ENCODE measurements at places on chromosomes 1 and 21.

DNA sequence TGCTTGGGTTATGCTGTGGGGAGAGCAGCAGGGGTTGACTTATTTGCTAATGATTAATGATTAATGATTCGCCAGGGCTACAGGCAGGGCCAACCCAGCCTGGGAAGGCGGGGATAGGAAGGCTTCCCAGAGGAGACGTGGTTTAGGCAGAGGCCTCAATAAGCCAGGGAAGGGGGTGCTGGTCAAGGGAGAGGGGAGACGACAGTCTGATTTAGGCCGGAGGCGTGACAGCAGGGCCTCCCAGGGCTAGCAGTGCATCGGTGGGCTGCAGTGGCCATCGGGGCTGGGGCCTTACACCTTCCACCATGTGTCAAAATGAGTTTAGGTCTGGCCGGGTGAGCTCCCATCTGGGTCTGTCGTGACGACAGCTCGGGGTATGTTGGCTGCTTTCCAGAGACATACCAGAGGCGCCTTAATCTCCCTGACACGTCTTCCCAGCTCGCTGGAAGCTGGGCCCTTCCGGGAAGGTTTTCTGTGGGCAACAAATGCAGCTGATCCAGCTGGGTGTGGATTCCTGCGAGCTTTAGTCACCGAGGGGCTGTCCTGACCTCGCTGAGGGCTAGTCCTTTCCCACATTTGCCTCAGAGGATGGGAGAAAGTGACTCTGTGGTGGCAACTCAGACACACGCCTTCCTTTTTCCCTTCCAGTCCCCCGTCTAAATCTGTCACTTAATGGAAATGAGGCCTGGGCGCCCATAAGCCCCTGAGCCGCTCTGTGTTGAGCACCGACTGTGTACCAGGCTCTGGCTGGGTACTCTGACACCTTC is 3.7 kb upstream of the SLC1A7 start:
- DNase-seq: no peak

DNA sequence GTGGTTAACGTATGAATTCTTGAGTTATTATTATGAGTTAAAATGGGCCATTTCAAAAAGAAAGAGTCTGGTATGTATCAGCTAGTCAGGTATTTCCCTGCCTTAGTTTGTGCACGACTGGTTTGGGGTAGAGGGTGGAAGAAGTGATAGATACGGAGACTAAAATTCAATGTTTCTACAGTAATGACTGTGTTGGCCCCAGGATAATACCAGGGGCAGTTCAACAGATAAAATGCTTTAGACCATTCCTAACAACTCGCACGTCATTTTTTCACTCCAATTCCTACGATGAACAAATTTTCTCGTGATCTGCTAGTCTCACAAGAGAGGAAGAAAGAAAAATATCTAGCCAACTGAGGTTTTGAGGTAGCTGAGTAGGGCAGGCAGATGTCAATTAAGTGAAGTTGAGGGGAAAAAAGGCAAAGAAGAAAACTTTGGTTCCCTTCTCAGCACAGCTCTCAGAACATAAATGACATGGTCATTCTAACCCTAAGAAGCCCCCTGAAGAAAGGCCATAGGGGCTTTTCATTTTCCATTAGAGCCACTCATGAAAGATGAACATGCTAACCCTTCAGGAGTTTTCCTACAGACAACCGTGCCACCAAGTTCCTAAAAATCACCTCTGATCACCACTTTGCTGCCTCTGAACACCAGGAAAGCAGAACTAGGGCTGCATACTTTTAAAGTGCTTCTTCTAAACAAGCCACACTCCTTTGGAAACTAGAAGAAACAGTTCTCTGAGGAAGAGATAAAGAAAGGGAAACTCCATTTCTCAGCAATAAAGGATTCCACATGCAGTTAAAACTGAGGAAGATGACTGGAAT is 5.6 kb downstream of the MCOLN2 start:
- DNase-seq: no peak

- no peak for DNase-seq
Measured at GRCh38 chr1:226405411-226405988, 2.4 kb downstream of the PARP1 start.

DNA sequence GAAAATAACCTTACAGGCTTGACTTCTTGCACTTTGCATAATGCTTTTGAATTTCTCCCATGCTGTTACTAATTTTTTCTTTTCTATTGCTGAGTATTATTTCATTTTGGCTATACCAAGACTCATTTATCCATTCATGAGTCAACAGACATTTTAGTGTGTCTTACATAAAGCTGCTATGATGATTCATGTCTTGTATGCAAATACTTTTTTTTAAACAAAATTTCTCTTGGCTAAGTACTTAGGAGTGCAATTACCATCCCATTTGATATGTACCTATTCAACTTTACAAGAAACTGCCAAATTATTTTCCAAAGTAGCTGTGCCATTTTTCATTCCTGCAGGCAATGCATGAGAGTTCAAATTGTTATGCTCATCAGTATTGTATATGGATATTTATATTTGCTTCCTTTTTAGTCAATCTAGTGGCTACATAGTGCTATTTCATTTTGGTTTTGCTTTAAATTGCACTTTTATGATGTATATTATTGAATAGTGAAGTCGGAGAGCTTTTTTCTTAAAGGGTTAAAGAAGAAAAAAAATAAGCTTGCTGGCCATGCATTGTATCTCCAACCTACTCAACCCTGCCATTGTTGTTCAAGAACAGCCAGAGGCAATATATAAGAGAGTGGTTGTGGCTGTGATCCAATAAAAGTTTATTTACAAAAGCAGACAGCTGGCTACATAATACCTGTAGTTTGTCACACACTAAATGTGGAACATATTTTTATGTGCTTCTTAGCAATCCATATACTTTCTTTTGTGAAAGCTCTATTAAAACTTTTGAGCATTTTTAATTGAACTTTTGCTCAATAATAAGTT is 862.8 kb downstream of the KCNT2 start:
- DNase-seq: no peak

DNA sequence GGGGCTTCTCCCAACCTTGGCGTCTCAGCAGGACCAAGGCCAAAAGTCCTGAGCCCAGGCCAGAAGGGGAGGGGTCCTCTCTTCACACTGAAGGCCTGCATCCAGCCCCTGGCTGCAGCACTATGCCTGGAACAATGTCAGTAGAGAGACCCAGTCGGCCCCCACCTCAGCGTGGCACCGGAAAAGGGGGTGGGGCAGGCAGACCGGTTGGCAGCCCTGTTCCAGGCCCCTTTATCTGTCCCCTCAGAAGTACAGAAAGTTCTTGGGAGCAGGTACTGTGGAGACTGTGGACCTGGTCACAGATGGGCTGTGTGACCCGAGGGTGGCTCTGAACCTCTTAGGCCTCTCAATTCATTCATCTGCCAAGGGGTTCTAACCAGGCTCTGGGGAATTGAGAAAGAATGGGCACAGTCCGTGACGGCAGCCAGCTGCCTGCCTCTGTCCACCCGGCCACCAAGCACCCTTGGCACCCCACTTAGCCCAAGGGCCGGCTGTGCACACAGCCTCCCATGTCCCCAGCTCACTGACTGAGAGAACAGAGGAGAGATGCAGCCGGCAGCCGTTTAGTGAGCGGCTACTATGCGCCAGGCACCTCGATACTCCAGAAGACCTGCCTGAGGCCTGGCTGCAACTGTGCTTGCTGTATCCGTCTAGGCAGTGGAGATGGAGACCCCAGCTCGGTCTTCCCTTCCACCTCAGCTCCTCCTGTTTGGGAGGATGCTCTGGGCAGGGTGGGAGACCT is 23.9 kb downstream of the RUNX3 start:
- DNase-seq: peak; percentile 6

- DNase-seq: no peak
Measured at GRCh38 chr1:228317891-228318810, 88.5 kb downstream of the TRIM11 start.

DNA sequence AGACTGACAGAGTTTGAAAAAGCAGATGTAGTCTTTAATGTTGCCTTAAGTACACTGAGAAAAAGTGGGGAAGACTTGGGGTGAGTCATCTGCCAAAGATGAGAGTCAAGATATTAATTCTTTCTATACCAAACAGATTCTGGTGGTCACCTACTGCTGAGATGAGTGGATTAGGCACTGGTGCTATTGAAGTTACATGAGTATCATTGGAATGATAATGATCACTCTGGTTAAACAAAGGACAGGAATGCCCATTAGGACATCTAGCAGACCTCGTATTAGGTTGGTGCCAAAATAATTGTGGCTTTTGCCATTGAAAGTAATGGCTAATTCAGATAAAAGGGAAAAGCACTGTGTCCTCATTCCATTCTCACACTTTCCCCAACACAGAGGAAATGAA is 1588.9 kb downstream of the KCNT2 start:
- no peak for DNase-seq

- DNase-seq: no peak
Measured at GRCh38 chr1:209375671-209376365, 207.7 kb upstream of the CAMK1G start.

GRCh38 chr1:116255486-116256285 is 117.4 kb upstream of the ATP1A1 start:
- no peak for DNase-seq

- DNase-seq: no peak
Measured at GRCh38 chr1:163155606-163156005, 47.1 kb downstream of the RGS5 start.

- DNase-seq: peak; percentile 20
Measured at GRCh38 chr1:68338081-68338480, 105.8 kb upstream of the WLS start.

DNA sequence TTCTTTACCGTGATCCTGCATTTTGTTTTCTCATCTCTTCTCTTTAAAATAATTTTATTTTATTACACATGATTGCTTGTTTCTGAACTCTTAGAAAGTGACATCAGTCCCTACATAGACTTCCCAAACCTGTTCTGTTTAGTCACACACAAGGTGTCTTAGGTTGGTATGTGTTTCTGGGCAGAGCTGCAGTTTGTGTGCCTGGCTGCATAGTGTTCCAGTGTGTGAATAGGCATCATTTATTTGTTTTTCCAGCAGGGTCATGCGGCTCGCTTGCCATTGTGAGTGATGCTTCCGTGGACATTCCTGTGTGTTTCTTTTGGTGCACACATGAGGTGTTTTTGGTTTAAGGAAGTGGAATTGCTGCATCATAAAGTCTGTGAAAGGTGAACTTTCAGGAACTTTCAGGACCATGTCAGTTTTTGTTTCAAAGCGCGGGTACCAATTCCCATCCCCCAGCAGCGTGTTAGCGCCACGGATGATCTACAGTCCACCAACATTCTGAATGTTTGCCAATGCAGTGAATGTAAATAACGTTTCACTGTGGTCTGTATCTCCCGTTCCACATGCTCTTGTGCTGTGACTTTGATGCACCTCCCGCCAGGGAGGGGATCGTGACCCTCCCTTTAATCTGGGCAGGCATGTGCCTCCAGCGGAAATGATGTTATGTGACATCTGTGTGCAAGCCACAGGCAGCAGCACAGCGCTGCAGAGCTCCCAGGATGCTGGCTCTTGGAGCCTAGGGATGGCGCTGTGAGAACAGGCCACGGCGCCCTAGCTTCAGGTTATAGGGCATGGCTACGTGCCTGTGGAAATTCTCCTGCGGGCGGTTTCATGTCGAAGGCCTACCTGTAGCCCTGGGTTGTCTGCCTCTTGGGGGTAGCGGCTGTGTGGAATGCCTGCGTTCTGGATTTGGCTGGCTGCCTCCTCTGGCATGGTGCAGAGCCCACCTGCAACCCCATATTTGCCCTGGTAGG is 144.6 kb upstream of the COL6A1 start:
- DNase-seq: no peak

DNA sequence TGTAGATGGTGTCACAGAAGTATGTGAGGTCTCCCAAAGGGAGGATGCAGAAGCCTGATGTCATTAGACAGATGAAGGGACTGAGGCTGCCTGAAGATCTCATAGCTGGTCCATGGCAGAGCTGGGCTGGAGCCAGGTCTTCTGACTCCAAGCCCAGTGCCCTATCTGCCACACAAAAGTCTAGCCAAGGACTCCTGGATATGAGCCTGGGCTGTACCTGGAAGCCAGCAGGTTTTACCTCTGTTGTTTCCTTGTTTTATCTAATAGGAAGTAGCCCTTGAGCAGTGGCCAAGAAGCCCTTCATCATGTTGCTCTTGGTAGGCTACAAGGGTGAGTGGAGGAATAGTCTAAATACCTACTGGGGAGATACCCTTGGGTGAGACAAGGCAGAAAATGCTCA is 74.4 kb upstream of the SLC44A3 start:
- DNase-seq: no peak

DNA sequence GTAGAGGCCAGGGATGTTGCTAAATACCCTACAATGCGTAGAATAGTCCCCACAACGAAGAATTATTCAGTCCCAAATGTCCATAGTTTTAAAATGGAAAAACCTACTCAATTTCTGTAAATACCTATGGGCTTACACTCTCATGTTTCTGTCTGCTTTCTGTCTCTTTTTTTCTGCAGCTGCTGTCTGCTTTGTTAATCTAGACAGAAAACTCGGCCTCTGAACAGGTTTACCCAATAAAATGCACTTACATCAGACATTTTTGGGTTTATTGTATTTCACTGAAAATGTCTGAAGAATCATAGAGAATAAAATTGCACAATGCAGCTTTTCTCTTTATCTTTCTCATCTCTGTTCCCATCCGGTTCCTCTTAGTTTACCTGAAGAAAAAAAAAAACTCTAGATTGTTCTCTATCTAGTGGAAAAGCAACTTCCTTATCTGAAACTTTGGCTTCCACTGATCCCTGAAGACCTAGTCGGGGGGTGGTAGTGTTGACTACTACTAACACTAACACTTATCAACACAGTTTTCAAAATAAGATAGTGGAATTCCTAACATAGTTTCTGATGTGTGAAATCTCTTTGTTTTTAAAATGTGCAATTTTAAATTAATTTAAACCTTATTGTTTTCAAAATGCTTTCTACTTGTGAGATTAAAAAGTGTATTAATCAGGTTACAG is 76.9 kb upstream of the CCDC190 start:
- no peak for DNase-seq

GRCh38 chr1:167747988-167748387 is 26.2 kb downstream of the MPZL1 start:
- DNase-seq: no peak

GRCh38 chr21:45882645-45883044 is 98.9 kb upstream of the COL6A1 start:
- no peak for DNase-seq

DNA sequence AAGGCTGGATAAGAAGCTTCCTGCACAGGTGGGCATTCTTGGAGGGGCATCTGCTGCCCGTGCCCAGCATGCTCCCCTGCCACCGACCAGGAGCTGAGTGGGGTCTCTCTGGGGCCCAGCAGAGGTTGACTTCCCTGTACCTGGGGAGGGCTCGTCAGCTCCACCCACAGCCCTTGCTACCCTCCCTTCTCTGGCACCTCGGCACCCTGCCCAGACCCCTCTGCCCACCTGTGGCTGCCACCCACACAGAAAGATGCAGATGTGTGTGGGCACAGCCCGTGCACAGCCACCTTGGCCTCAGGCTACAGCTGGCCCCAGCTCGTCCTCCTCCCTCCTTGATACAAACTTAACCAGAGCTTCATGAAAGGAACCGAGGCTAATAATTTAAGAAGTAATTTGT is 241.2 kb upstream of the VAMP3 start:
- DNase-seq: no peak

- DNase-seq: no peak
Measured at GRCh38 chr1:68908316-68908715, 411.4 kb upstream of the DEPDC1 start.
